Activated T-helper 2 cell treated with anti-CD3 and anti-CD28 coated beads, Interferon-gamma antibody, Interleukin-2, Interleukin-4, amounts not matched to agents 10 μg/mL and 5 μg/mL and 100 μg/mL, durations not matched to agents 14 hours and 24 hours and 36 hours (primary cell): ENCODE measurements at places on chromosomes 11 and 22.

GRCh38 chr11:102367364-102367763, 20.4 kb downstream of the BIRC2 start:
- no peak for DNase-seq

GRCh38 chr11:2077061-2077802, 62.0 kb downstream of the IGF2 start:
- DNase-seq, result no peak

- DNase-seq, result no peak
Measured at GRCh38 chr11:37978647-37979046, 1380.6 kb upstream of the RAG2 start.

DNA sequence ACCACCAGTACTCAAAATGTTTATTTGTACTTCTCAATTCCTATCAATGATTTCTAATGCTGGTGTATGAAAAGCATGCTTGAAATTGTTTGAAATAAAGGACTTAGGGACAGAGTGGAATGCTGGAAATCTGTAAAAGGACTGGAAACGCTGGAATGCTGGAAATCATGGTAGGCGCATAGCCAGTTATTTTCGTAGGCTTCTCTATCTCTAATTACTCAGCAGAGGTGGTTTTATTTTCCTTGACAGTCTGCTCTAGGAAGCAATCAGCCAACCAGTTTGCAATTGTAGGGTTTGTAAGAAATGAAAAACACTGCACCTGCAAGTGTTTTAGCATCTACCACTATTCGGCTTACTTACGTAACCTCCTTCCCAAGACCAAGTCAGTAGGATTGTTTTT, 788 bp downstream of the LIN7C start:
- no peak for DNase-seq

GRCh38 chr11:22786475-22786874, 43.1 kb downstream of the SVIP start:
- no peak for DNase-seq

DNA sequence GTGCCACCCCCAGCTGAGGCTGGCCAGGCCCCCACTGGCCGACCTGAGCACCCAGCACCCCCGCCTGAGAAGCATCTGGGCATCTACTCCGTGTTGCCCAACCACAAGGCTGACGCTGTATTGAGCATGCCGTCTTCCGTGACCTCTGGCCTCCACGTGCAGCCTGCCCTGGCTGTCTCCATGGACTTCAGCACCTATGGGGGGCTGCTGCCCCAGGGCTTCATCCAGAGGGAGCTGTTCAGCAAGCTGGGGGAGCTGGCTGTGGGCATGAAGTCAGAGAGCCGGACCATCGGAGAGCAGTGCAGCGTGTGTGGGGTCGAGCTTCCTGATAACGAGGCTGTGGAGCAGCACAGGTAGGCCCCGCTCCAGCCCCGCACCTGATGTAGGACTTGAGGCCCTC, 4.7 kb downstream of the ZBTB16 start:
- no peak for DNase-seq

- DNase-seq, result no peak
Measured at GRCh38 chr22:43239193-43239780, 52.4 kb upstream of the TTLL12 start.

DNA sequence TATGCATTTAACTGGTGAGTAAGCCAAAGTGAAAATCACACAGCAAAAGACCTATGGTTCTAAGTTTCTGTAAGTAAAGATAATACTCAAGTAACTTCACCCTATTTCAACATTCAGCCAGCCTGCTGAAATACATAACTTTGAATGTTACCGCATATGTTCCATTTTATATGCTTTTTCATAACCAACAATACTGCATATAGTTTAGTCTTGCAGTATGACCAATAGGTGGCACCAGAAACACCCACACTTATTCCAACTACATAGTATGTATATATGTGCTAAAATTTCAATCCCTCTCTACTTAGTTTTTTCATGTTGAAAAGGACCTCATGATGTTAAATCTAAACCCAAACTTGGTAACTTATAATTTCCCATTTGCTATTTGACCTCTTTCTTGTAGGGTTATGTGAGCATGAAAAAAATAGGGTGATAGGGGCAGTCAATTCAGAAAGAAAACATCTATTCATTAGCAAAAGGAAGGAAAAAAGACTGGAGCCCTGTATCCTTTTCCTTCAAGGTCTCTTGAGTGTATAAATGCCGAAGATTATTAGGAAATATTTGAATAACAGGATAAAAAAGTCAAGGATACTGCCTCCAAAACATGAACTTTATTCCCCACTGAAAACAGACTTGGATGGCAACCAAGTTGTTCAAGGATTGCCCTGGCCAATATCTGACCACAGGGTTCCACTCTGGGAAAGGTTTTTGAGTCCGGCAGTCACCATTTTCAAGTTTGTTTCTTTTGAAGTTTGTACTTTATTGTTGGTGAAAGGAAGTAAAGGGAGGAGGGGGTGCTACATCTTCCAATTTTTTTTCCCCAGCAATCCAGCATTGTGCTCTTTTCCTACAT, 23.8 kb upstream of the FZD4 start:
- DNase-seq, result no peak

DNA sequence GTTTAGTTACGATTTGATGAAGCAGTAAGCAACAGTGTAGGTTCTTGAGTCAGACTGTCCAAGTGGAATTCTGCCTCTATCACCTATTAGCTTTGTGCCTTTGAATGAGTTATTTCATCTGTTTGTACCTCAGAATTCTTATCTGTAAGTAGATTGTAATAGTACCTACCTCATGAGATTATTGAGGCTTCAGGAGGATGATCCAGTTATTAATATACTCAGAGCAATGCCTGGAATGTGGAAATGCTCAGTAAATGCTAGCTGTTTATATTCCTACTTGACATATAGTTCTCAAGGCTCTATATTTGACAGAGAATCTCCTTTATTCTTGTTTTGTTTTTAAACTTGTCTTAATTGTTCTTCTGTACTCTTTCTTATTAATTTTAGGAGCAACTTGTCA, 70.1 kb downstream of the SFI1 start:
- no peak for DNase-seq

- no peak for DNase-seq
Measured at GRCh38 chr22:44328326-44328725, 15.6 kb upstream of the SHISAL1 start.

DNA sequence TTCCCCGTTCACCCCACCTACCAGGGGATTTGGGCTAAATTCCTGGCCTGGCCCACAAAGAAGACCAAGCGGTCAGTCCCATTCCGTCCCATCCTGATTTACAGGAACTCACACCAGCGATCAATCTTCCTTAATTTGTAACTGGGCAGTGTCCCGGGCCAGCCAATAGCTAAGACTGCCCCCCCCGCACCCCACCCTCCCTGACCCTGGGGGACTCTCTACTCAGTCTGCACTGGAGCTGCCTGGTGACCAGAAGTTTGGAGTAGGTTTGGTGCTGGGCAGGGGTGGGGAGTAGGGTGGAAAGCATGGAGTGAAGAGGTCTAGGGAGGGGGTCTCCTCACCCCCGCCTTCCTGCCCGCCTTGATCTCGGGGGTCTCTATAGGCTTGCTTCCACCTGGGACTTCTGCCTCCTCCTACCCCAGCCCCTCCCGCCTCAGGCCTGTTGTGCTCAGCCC, at the start of gene SERPING1:
SERPING1 (plus strand) TSS at position 225 of the 455 bp plus-strand sequence. CDS start 586 bp downstream, outside the sequence.
- DNase-seq, result no peak

DNA sequence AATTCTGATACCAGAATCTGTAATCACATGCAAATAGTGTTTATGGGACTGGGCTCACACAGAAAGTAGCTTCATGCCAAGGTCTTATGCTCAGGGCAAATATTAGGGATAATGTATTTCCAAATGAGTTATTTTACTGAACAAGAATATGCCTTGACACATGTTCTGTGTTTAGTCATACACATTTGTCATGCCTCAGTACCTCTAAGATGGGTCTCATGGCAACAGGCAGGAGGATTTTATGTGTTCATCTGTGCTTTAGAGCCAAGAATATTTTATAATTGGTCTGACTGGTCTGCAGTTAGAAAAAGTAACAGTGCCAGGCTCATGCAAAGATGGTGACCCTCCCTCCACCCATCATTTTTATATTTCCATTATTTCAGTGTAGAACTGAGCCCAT, 49.1 kb downstream of the JAM3 start:
- no peak for DNase-seq

- no peak for DNase-seq
Measured at GRCh38 chr11:70525006-70525405, 126.7 kb downstream of the CTTN start.

DNA sequence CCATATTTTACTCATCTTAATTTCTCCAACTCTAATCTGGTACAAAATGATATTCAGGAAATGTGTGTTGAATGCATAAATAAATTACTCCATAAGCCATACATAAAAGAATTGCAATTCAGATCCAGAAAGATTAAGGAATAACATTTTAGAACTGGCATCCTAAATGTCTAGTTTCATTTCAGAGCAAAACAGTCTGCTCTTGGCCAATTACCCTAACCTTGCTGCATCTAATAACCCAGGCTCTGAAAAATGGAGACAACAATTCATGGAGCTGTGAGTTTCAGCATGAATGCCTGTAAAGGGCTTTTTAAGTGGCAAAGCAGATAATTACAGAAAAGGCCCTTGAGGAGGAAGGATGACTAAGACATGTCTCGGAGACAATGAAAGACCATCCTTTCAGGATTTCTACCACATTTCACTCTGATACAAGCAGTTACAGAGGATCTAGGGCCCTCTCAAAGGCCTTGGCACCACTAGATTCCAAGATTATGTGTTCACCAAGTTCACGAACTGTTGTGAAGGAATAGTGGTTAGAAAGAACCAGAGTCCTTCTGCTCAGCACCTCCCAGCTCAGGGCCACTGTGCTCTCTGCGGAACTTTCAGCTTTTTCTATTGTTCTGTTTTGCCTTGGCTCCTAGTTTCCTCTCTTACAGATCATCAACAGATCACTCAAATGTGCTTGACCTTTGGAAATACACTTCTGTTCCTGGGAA, 157.6 kb upstream of the BLID start:
- DNase-seq, result no peak

GRCh38 chr22:26797910-26798309, 140.5 kb downstream of the MIAT start:
- DNase-seq, result no peak

DNA sequence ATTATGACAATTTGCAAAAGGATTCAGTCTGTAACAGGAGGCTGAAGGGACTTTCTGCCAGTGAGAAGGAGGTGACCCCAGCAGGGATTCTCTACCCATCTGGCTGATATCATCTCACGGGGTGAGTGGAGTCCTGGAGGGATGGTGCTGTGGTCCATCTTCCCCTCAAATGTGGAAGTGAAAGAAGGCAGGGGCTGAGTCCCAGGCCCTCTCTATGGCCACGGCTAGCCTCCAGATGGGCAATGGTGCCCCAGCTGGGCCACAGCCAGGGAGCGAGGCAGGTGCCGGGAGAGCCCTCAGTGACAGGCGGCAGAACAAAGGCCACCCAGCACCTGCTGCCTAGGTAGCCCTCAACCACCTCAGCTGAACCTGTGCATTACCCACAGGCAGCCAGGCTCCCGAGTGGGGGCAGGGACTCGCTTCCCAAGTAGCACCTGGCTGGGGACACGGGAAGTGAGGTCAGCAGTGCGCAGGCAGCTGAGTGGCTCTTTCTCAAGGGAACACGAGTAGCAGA, 6.7 kb downstream of the NECTIN1 start:
- DNase-seq, result no peak

DNA sequence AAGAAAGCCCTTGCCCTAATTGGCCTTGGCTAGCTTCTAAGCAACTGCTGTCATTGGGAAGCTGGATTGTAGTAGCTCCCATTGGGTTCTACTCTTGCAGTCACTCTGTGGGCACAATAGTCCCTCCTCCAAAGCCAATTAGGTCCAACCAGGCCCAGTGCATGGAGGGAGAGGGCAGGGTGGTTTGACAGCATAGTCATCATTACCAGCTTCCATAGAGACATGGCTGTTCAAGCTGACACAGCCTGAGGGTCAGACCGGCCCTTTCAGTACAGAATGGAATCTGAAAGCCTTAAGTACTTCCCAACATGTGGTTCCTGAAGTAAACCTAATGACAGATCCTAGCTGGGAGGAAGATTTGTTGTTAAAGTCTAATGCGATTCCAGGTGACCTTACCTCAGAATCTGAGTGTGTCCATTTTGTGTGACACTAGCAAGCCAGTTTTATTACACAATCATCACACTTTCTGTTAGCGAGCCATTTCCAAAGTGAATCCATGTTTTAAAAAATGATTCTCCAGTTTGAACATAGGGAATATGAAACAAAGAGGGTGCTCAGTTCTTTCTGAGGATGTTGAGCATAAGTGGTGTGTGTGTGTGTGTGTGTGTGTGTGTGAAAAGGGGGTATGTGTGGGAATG, 6.9 kb downstream of the PLET1 start:
- no peak for DNase-seq

DNA sequence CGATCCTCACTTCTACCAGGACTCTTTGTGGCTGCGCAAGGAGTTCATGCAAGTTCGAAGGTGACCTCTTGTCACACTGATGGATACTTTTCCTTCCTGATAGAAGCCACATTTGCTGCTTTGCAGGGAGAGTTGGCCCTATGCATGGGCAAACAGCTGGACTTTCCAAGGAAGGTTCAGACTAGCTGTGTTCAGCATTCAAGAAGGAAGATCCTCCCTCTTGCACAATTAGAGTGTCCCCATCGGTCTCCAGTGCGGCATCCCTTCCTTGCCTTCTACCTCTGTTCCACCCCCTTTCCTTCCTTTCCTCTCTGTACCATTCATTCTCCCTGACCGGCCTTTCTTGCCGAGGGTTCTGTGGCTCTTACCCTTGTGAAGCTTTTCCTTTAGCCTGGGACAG, 6.5 kb downstream of the TMEM138 start:
- no peak for DNase-seq

DNA sequence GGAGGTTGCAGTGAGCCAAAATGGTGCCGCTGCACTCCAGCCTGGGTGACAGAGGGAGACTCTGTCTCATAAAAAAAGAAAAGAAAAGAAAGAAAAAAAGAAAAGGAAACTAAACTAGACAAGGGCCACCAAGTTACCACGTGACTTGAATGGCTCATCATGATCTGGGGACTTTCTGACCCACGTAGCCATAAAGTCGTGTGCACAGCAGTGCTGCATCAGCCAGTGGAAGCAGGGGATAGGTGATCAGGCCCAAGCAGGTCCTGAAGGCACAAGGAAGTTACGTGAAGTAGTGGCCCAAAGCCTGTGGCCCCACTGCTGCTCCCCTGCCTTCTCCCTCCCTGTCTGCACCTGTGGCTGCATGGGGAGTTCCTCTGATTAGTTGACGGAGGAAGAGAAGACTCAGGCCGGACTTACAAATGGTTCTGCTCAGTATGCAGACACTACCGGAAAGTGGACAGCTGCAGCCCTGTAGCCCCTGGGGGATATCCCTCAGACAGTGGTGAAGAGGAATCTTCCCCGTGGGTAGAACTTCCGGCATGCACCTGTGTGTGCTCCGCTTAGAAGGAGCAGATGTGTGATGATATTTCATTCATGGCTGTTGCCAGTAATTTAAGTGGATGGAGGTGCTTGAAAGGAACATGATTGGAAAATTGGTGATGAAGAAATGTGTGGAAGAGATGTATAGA, 18.2 kb upstream of the CD81 start:
- DNase-seq, result no peak

GRCh38 chr11:60119710-60120109, 31.2 kb downstream of the MS4A2 start:
- no peak for DNase-seq

GRCh38 chr11:134951305-134951700, 539.3 kb upstream of the B3GAT1 start:
- no peak for DNase-seq

- no peak for DNase-seq
Measured at GRCh38 chr11:66978229-66978628, 3.1 kb downstream of the C11orf86 start.
